Kidney capillary endothelial cell (primary cell): ENCODE measurements at places on chromosomes 12 and 14.

DNA sequence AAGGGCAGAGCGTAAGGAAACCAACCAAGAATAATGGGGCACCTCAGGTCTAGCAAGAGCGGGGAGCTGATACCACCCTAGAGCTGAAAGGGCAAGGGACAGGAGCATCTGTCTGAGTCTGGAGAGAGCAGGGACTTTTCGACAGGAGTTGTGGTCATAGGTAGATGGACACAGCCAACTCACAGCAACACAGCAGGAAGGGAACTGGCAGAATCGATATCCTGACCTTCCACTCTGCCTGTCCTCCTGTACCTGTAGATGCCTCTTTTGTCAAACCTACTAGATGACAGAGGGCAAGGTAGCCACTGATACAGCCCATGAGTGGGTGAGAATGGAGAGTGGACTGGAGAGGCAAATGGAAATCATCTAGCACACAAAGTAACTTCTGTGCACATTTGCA is 247.2 kb upstream of the EGLN3 start:
- DNase-seq, result no peak

DNA sequence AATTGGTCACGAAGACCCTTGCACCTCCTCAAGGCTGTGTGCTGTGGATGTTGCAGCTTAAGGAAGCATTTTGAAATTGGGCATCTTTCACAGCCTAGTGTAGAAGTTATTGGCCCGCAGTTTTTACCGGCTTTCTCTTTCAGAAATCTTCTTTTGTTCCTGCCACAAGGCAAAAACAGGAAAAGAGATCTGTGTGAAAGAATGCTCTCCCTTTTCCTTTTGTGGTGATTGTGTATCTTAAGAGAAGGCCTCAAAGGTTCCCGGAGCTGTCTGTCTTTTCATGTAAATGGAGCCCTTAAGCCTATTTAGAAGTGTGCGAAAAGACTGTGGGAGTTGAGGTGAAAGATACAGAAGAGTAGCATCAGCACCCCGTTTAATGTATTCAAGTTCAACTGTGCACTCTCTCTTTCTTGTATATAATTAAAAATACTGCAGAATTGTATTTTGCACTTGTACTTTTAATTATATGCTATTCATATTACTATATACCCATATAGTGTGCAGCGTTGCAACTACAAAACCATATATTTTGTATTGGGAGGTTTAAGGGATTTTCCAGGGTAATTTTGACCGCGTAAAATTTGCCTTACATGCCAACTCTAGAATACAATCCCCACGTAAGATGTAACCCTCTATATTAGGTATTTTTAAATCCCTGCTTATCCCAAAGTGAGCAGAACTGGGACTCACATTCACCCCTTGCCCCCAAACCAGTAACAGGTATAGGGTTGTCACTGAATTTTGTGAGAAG is 441.7 kb downstream of the RAD51B start:
- DNase-seq, result no peak

- DNase-seq, result no peak
Measured at GRCh38 chr12:93404961-93405849, 27.5 kb downstream of the NUDT4 start.

- no peak for DNase-seq
Measured at GRCh38 chr12:98403385-98403784, 112.0 kb upstream of the TMPO start.

DNA sequence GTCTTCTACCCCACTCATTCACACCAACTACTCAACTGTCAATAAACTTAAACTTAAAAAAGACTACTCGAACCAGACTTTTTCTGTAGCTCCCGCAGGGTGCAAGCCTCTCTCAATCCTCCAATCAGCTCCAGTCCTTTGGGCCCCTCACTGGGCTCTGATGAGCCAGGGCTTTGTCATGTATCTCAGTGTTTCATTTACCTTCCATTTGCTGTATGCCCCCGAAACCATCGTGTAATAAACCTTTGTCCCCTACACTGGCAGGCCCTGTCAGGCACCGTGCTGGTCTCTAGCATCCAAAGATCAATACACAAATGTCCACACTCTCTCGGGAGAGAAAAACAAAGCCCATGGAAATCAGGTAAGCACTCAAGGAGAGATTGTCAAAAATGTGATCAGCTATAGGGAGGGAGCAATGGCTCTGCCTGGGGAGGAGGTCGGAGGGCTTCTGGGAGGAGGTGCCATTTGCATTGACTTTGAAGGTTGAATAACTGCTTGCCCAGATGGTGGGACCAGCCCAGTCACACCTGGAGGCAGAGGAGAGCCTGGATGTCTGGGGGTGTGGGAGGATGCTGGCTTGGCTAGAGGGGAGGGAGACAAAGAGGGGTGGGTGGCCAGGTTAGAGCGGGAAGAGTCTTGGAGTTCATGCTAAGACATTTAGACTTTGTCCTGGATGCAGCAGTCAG is 42.1 kb upstream of the DICER1 start:
- DNase-seq, result no peak

- DNase-seq, result no peak
Measured at GRCh38 chr14:40629144-40629543, 977.5 kb upstream of the LRFN5 start.

DNA sequence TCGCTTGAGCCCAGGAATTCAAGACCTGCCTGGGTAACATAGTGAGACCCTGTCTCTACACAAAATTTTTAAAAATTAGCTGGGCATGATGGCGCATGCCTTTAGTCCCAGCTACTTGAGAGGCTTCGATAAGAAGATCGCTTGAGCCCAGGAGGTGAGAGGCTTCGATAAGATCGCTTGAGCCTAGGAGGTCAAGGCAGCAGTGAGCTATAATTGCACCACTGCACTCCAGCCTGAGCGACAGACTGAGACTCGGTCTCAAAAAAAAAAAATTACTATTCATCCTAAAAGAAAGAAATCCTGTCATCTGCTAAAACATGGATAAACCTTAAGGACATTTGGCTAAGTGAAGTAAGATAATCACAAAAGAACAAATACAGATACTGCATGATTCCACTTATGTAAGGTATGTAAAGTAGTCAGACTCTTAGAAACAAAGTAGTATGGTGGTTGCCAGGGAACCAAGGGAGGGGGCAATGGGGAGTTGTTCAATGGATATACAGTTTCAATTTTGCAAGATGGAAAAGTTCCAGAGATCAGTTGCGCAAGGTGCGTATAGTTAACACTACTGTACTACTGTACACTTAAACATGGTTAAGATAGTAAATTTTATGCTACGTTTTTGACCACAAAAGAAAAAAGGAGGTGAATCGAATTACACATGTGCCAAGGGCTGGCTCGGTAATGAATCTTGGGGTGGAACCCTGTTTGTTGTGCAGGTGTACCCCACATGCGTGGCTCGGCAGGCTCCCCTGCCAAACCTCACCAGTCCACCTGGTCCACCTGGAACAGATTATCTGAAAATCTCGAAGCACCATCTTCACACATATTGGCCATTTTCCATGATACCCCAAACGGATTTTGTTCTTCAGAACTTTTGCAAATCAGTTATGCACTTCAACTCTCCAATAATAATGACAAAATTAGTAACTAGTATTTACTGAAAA is 18.3 kb upstream of the ATP2A2 start:
- DNase-seq, result no peak

DNA sequence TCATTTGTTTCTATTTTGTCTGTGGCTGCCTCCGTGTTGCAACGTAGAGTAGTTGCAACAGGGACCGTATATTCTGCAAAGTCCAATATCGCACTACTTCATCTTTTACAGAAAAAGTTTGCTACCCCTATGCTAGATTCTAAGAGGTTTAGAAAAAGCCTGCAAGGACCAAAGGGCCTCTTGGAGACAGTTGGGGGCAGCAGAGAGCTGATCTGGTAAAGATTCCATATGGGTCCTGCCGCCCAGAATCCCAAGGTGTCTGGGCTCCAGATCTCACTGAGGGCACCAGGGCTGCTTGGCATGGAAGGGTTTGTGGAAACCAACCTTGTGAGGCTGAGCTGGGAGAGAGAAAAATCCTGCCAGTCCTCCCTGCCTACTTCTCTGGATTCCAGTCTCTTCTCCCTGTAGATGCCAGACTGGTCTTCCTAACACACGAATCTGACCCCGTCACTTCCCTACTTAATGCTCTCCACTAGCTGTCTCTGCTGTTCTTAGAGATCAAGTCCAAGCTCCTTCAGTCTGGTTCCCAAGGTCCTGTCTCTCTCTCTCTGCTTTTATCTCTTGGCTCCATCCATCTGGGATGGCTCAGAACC is 74.6 kb downstream of the GLRX5 start:
- DNase-seq, result peak; percentile 11

GRCh38 chr12:31756977-31757420 is 28.2 kb upstream of the AMN1 start:
- no peak for DNase-seq

DNA sequence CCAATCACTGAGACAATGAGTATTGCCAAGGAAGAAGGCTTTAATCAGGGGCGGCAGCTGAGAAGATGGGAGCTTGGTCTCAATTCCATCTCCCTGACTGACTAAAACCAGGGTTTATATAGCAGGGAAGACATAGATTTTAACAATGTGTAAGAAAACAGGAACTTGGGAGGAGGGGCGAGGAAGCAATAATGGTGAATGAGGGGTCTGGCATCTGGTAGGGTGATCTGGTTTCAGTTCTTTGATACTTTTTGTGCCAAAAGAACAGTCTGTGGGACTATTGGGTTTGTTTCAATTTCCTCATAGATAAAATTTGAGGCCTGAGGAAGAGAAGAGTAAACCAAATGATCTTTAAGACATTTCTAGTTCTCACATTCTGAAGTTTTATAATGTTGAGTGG is 49.2 kb downstream of the FUT8 start:
- no peak for DNase-seq

GRCh38 chr12:19166387-19166786 is 36.9 kb downstream of the PLEKHA5 start:
- no peak for DNase-seq
